Eye (tissue), 1 donor: ENCODE measurements at places on chromosomes 7 and 10.

DNA sequence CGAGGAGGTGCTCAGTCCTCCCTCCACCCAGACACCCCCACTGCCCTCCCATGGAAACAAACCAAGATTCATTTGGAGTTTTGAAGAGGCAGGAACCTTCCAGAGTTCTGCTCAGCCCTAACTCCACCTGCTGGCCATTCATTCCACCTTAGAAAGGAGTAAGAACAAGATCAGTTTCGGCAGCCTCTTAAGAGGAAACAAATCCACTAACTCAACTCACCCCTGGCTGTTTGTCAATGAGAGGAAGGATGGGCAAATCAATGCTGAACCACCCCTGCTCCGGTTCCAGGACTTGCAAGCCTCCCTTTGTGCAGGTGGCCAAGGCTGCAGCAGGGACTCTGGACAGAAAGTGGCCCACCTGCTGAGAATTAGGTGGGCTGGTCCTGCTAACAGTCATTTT, 26.2 kb downstream of the CCDC3 start:
- no peak for DNase-seq

DNA sequence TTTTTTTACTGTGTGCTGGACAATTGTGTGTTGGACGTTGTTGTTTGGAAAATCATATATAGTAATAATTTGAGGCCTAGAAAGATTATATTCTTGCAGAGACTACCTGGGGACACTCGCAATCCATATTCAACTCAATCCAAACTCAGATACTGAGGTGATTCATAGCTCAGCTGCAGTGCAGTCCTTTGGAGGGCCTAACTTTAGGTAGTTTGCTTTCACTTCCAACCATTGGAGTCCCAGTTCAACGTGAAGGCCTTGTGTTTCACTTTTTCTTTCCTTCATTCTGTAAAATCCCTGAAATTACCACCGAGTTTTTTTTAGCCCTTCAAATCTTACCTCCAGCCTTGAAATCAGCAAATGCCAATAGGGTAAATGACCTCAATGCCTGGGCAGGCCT, 32.3 kb downstream of the ATRNL1 start:
- no peak for DNase-seq

GRCh38 chr7:100358027-100358856, at the start of gene PILRB:
TSS of gene PILRB (plus strand) at chr7:100358117. CDS start at chr7:100358303, 186 bp downstream.
- no peak for DNase-seq

- DNase-seq: no peak
Observed at GRCh38 chr7:10116511-10116910, 857.2 kb upstream of the PHF14 start.

- no peak for DNase-seq
Observed at GRCh38 chr7:117793521-117793920, 79.7 kb downstream of the CTTNBP2 start.
